ENCODE measurements at places on chromosomes 12 and 14.
A peak's percentile ranks its signal among the peaks of the same experiment; 100 is the strongest.

- peak; percentile 59 for DNase-seq
Observed at GRCh38 chr12:85575120-85576096, 260.8 kb downstream of the RASSF9 start.

DNA sequence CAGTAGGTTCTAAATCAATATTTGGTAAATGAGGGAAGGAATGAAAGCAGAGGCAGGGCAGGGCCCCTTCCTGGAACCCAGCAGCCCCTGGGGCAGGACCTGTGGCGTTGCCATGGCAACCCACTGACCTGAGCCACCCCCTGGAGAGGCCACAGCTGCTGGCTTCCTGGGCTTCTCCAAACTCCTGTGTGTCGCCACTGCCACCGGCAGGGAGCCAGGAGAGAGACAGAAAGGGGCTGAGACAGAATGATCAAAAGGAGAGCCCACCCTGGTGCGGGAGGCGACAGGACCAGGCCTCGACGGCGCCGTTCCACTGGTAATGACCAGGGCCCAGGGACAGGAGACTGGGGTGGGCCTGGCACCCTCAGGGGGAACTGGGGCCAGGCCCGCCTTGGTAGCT, 18.2 kb downstream of the RFX4 start:
- peak; percentile 56 for DNase-seq

DNA sequence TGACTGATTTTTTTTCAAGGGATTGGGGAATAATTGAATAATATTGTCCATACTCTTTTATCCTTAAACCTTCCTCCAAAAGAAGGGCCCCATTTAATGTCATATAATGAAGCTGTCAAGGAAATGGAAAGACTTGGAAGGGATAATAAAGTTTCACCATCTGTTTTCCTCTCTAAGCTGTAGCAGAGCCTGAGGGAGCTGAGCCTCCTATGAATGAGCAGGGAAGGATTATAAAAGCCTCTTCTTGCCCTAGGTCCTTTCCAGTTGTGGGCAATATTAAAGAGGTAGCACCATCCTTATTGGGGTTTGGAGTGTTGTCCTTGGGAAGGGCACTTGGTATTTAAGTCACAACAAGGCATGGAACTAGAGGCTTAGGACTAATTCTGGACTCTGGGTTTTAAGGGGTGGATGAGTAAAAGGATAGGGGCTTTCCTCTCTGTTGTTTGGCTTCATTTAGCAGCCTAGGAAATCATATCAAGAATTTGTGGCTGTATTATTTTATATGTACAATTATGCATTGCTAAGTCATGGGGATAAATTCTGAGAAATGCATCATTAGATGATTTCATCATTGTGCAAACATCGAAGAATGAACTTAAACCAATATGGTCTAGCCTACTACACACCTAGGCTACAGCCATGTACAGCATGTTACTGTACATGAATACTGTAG, 408.5 kb upstream of the DCN start:
- DNase-seq = no peak

GRCh38 chr14:94372021-94372605, 16.3 kb downstream of the SERPINA1 start:
- peak; percentile 52 for DNase-seq

DNA sequence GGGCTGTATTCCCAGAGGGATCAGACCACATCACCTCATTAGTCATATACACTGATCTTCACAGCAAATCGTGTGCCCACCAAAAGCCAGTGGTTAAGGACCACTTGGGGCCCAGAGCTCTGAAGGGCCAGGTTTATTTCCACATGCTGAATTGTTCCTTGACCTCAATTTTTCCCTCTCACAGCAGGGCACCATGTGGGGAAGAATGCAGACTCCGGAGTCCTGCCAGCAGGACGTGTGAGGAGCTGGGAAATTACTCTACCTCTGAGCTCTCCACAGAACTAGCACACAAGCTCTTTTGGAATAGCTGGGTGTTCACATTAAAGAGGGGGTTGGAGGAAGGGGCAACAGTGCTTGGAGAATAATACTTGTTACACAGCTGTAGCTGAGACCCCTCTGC, 57.6 kb upstream of the SEL1L start:
- no peak for DNase-seq

DNA sequence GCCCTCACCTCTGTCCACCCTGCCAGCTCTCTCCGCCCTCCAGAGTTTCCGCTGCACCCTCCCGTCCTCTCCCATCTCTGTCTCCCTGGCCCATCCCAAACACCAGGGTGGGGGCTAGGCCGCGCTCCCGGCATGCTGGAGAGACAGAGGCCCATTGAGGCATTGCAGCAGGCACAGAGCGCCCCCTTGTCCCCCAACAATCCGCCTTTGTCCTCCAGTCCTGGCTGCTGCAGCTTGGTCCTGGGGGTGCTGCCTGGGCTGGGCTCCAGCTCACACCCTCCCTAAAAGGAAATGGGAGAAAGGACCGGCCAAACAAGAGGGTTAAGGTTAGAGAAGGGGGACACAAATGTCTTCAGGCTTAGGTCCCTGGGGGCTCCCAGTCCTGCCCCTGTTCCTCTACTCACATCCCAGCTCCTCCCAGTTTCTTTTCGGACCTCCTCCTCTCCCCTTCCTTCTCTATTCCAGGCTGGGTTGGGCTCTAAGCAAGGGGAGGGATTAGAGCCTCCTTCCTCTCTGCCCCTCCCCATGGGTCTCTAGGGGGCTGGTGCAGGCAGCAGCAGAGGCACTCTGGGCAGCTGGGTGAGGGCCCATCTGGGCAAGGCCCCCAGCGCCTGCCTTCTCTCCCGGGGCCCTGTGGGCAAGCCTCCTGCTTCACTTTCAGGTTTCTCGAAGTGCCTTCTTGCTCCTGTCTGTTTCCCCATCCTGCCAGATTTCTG, at the start of gene CMTM5:
Gene CMTM5, plus strand, starts transcription at position 565 of the 716 bp plus-strand sequence. CDS start 206 bp downstream, outside the sequence.
- peak; percentile 45 for DNase-seq

- no peak for DNase-seq
Observed at GRCh38 chr12:123391546-123392343, 7.8 kb downstream of the KMT5A start.

- DNase-seq = peak; percentile 79
Observed at GRCh38 chr12:2783936-2784600, 10.7 kb upstream of the FKBP4 start.

DNA sequence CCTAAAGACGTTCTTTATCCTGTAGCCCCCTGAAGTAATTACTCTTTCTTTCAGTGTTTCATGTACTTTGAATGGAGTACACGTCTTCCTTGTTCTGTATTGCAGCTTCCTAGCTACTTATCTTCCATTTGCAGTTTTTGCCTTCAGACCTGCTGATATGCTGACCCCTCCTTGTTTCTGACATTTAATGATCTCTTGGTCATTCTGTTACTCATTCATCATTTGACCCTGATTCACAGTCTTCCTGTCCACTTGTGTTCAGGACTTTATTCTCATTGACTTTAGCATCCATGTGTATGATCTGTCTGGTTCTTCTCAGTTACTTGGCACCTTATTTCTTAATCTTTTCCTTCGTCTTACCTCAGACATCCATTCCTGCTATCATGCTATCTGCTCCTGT, 22.2 kb downstream of the CPSF2 start:
- no peak for DNase-seq

- DNase-seq = no peak
Observed at GRCh38 chr14:55126034-55126433, 3.0 kb upstream of the LGALS3 start.

DNA sequence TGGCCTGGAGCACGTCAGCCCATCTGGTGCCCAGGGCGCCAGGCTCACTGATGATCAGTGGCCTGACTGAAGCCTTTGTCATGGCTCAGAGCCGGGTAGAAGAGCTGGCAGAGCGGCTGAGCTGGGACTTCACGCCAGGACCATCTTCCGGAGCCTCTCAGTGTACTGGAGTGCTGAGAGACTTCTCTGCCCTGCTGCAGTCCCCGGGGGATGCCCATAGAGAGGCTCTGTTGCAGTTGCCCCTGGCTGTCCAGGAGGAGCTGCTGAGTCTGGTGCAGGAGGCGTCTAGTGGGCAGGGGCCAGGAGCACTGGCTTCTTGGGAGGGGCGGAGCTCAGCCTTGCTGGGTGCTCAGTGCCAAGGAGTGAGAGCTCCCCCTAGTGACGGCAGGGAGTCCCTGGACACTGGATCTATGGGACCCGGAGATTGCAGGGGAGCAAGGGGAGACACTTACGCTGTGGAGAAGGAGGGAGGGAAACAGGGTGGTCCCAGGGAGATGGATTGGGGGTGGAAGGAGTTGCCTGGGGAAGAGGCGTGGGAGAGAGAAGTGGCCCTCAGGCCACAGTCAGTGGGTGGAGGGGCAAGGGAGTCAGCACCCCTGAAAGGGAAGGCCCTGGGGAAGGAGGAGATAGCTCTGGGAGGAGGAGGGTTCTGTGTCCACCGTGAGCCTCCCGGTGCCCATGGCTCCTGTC, 2.0 kb downstream of the KHNYN start:
- DNase-seq = peak; percentile 96

- DNase-seq = no peak
Observed at GRCh38 chr14:73833530-73834260, 17.9 kb upstream of the PTGR2 start.

- no peak for DNase-seq
Observed at GRCh38 chr14:55706365-55706684, 126.3 kb downstream of the KTN1 start.

GRCh38 chr14:98298481-98299244, 973.3 kb downstream of the BCL11B start:
- no peak for DNase-seq

Measured in WTC11 (cell line).